ENCODE measurements at places on chromosomes 4 and X.

DNA sequence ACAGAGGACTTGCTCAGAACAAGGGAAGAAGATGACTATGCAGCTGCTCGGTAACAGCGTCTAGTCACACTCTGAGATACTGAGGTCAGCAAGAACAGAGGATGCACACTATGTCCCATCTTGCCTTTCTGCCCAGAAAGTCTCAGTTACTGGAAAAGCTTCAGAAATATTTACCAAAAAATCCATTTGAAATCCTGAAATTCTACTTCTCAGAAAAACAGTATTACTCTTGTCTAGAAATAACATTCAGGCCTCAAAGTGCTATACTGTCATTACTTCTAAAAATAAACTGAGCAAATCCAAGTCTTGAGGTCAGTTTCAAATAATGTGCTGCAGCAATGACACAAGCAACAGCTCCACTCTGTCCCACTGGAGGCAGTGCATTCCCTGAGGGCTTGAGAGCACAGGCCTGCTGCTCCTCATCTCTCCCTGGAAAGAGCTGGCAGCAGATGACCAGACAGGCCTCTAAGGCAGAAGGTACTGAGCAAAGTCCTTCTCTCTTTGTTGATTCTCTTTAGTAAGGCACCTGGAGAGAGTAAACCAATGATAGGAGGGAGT is 76.9 kb downstream of the CAMK2D start:
- DNase-seq, result peak; percentile 56

DNA sequence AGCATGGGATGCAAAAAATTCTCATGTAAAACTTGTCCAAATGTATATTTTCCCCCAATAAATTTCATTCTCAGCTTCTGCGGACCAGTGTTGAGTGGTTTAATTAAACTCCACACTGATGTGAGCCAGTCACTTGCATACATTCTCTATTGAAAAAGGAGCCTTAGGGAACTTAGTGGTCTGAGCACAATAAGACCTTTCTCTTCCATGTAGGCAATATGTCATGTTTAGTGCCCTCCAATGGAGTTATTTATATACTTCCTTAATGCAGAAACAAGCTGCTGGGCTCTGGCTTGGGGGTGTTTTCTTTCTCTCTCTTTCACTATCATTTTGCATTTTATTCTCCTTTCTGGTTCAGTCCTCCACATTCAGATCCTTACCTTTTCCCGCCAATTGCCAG is 196.9 kb downstream of the ANAPC10 start:
- no peak for DNase-seq

DNA sequence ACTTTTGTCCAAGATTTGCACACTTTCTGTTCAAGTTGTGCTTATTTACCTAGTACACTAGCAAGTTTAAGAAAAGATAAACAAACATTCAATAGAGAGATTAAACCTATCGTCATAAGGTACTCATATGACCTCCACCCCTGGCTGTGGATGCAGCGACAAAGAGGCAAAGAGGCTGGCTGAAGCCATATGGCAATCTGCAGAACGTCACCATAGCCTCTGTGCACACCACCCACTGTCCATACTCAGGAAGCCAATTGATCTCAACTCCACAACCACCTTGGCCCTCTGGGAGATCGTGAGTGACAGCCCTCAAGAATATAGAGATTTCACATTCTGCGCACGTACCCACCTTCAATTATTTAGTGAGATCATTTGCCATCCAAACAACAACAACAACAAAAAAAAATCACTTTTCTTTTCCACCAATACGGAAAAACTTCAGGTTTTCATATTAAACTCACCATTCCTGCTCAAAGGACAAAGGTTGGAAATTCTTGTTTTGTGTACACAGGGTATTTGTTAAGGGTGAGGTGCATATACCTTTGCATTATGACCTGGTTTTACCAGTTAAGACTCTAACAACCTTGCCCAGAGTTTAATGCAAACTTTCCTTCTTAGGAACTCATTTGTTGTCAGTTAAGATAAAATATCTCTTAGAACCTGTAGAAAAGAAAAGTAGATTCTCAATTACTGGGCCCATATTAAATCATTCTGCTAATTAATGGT is 243.0 kb upstream of the FSTL5 start:
- DNase-seq, result no peak

DNA sequence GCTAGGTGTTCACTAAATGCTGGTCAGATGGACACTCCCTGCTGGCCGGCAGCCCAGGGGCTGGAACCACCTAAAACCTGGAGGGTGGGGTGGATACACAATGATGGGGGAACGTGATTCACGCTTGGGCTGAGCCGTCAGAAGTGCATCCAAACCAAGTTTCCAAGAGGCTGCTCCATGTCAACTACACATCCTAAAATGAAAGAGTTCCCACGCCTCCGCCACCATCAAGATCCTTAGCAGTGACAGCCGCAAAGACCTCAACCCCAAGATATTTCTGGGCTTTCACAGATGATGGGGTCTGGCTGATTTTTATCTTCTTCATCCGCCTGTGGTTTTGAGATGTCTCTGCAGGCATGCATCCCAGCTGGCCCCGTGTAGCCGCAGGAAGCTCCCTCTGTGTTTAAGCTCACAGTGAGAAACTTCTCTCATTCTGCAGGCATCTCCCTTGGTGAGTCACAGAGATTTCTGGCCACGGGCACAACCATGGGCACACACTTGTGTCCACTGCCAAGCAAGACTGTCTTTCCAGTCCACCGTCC is 84.4 kb downstream of the HTRA3 start:
- no peak for DNase-seq

GRCh38 chr4:54402880-54403480 is 173.9 kb downstream of the PDGFRA start:
- DNase-seq, result no peak

DNA sequence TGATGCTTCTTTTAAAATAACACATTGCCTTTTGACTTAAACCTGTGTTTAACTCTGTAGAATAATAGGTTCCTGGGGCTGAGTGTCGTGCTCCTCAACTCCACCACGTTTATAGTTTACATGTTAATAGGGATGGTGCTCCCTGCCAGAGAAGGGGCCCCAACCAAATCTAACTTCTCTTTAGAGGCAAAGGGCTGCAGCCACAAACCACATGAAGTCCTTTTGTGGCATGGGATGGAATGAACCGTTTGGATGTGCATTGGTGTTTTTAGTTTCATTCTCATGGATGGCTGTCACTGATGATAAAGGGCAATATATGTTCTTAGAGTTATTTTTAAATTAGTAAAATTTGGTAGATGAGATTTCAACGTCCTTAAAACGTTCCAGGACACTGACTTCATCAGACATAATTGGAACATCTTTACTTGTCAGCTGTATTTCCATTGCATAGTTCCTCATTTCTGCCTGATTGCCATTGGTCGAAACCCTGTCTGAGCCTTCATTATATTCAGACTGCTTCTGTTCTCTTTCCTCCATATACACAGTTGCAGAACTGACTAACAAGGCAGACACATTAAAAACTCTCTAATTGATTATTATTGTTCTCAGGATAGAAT is 60.4 kb upstream of the HPF1 start:
- DNase-seq, result no peak

GRCh38 chr4:75880278-75880677 is 22.0 kb downstream of the PPEF2 start:
- no peak for DNase-seq

DNA sequence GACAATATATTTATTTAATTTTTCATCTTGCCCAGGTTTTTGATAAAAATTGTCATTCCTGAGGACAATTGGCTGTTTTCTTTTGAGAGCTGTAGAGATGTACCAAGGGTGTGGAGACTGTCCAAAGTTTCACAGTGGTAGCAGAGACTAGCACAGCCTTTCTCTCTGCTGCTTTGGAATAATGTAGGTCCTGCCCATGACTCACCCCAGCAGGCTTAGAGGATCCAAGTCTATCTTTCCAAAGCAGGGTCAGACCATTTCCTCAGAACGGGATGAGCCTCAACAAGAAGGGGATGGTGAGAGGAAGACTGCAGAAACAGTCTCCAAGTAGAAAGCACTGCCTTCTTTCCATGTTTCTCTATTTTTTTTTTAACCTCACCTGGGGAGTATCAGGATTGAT is 131.5 kb upstream of the RPL34 start:
- DNase-seq, result no peak

DNA sequence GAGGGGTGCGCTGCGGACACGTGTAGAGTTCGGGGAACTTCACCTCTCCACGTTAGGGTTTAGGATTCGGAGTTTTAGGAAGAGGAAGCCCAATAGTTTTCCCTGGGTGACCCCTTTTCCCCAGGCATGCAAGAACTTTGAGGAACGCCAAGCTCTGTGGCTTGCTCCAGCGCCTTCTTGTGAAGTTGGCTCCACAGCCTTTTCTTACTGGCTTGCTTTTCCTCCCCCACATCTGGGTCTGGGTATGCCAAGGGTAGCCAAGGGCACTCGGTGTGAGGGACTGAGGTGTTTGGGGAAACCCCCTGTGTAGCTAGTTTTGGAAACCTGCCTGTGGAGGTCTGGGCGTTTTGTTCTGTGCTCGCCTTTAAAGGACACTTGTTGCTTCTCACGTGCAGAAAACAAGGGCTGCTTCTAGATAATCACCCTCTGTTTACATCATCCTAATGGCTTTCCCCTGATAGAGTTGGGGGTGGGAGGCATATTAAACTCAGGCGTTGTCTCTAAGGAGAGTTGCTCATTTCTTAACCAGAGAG is 746 bp downstream of the EDNRA start:
- peak; percentile 43 for DNase-seq

- DNase-seq, result no peak
Observed at GRCh38 chrX:48451708-48452107, 18.4 kb downstream of the SLC38A5 start.

DNA sequence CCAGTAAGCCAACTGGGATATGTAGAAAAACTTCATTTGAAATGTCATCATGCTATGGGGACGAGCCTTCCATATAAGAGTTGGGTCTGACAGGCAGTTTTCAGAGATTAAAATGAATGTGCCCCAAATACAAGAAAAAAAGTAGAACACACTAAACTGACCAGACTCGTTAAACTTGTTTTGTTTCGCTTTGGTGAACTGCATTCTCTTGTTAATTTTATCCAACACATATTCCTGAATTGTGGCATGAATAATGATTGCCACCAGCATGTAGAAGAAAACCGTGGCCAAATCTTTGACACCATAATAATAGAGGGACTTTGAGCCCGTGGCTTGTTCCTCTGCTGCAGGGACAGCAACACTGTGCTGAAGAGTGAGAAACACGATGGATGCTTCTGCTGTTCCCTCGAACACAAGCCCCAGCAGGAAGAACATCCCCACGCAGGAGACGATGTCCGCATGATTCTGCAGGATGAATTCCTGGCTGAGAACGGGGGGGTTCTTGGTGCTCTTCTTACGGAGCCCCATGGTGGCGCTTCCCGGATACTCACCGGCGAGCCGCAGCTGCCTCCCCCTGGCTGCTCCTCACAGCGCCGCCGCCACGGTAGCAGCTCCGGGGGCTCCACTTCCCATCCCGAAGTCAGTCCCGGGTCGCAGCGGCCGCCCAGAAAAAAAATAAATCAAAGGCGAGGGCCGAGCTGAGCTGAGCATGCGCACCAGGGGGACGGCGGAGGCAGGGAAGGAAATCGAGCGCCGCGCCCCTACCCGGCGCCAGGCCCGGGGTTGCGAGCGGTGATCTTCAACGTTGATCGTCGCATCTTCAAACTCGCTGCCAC is at the start of gene TRAM1L1:
TSS of gene TRAM1L1 (minus strand) at position 711 of the 836 bp plus-strand sequence. CDS start at position 528, 183 bp downstream.
- peak; percentile 42 for DNase-seq

- no peak for DNase-seq
Observed at GRCh38 chr4:116059361-116059760, 945.9 kb upstream of the NDST4 start.

DNA sequence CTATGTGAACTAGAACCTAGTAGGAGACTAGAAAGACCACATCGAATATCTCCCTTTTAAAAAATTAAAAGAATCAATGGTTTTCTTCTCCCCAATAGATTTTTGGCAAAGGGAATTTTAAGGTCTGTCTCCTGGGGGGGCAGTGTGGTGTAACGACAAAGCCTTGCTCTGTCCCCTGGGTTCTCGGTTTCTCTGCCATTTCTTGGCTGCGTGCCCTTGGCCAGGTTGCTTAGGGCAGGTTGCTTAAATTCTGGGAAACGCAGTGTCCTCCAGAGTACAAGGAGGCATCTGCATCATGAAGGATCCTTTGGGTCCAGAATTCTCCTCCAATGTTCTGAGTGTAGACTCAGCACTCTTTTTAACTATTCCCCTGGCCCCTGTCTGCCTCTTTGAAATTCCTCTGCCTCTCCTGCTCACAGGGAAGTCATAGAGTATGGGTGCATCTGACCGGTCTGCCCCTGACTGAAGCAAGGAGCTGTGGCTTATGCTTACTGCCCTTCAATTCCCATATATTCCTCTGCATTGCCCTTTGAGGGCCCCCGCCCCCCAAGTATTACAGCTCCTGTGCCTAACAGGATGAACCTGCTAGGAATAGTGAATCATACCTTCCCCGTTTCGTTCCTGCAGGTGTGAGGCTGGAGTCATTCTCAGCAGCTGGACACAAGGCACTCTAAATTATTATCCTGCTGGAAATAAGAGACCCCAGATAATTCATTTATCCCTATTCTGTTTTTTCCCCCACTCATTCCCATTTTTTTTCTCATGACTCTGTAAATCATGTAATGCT is 2.2 kb downstream of the KIT start:
- DNase-seq, result no peak

DNA sequence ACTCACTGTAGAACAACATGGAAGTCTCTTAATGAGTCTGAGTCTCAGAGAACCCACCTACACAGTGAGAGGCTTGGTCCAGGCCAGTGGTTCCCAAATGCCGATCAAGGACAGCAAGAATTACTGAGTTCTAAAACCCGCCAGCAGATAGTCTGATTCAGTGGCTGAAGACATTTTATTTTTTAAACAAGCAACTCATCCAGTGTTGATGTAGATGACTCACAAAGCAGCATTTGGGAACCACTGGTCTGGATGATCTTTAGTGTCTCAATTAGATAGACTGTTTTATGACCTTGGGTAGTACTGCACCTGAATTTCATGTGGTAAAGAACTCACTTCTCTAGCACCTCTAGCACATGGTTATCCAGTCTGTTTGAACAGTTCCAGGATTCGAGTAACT is 193.6 kb downstream of the FBXW7 start:
- DNase-seq, result no peak

DNA sequence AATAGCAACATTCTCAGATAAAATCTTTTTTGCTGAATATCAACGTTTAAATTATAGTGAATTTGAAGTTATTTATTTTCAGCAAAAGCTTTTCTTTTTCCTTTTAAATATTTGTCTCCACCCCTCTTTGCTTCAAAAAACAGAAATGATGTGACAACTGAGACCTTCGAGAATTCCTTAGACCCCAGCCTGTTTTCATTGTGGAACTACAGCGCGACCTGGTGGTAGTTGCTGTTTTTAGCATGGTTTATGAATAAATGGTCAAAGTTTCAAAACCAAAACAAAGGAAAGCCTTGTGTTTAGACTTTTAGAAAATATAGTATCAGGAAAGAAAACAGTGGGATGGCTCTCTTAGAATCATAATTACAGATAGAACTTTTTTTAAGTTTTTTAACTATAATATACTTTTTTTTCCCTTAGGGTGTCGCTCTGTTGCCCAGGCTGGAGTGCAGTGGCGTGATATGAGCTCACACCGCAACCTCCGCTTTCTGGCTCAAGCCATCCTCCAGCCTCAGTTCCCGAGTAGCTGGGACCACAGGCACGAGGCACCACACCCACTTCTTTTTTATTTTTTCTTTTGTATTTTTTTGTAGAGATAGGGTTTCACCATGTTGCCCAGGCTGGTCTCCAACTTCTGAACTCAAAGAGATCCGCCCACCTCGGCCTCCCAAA is 26.8 kb upstream of the TMEM184C start:
- peak; percentile 85 for DNase-seq

GRCh38 chr4:4377732-4378460 is 9.0 kb upstream of the NSG1 start:
- no peak for DNase-seq

Measured in fibroblast of the aortic adventitia (primary cell).